ENCODE measurements at places on chromosomes 4 and X.

DNA sequence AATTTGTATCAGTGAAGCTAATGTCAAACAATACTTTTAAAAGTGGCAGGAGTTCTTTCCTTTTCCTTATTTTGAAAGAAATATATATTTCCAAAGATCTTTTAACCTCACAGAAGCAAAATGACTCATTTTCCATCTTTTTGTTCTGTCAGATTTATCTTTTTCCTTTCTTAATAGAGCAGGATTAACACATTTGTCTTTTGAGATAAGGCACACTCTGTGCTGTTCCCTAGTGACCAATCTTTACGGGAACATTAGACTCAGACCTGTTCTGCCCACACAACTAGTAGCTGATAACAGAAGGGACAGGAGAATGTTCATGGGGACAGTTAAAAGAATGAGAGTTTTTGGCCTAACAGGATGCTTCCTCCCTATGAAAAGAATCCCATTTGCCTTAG is 381.2 kb downstream of the STPG2 start:
- DNase-seq = no peak

GRCh38 chr4:89469516-89469915 is 161.9 kb upstream of the GPRIN3 start:
- no peak for DNase-seq

DNA sequence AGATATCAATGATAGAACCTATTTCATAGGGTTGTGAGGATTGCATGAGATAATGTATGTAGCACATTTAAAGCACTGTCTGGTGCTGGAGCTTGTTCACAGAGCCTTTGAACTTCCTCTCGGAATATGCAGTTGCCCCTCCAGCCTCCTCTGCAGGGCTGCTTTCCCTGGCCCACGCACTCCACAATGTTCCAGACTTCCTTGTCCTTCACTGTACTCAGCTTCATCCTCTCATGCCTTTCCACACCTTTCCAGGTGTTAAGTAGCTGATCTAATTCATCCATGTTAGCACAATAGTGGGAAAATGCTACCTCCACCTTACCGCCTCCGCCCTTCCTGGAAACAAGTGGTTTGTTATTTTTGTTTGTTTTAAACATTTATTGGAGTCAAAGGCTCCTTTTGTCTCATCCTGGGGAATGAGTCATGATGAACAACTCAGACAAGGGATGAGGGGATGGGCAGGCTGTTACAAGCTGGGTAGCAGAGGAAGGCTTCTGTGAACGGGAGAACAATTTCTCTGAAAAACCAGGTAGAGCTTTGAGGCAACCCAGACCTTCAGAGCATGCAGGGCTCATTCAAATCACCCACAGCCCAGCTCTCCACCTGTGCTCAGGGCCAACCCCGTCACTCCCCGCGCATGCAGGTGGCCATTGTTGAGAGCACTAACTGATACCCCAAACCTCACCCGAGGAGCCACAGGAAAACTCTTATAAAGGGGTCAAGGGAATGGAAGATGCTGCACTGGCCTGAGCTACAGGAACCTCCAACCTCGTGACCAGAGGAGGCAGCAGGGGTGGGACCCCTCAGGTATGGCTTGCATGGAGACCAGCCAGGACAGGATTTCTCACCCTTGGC is 84.9 kb upstream of the TBL1X start:
- no peak for DNase-seq

GRCh38 chrX:153408221-153408721 is 3.0 kb upstream of the ZFP92 start:
- DNase-seq = no peak

DNA sequence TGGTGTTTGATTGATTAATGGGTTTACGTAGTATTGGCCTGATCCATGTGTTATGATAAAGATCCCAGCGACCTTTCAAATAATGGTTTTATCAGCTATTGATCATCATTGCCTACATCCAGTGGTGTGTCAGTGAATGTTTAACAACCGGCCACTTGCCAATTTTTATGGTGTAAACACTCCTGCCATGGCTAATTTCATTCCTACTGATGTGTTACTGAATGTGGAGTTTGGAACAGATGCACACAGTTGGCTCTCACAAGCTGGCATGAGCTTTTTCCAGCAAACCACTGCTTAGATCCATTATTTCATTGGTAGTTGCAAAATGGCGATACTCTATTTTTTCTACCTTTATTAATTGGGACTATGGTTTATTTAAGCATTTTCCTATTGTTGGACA is 139.9 kb downstream of the REPS2 start:
- DNase-seq = no peak

- no peak for DNase-seq
Observed at GRCh38 chr4:110132816-110133719, 65.3 kb downstream of the ELOVL6 start.

- no peak for DNase-seq
Observed at GRCh38 chrX:23670528-23670927, 3.2 kb downstream of the PRDX4 start.

- DNase-seq = no peak
Observed at GRCh38 chr4:136784326-136784725, 748.0 kb downstream of the PCDH18 start.

DNA sequence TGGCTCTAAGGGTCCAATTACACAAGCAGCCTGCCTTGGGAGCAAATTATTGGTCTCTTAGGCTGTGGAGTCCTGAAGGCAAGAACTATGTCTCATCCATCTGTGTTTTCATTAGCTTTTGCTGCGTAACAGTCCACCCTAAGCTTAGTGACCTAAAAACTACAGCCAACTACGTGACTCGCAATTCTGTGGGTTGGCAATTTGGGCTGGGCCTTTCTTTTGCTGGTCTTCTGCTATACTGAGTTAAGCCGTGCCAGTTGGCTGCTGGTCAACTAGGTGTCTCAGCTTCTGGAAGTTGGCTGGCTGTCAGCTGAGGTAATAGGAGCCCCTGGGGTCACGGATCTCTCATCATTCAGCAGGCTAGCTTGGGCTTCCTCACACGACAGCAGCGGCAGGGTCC is 205.6 kb upstream of the S100G start:
- DNase-seq = no peak

DNA sequence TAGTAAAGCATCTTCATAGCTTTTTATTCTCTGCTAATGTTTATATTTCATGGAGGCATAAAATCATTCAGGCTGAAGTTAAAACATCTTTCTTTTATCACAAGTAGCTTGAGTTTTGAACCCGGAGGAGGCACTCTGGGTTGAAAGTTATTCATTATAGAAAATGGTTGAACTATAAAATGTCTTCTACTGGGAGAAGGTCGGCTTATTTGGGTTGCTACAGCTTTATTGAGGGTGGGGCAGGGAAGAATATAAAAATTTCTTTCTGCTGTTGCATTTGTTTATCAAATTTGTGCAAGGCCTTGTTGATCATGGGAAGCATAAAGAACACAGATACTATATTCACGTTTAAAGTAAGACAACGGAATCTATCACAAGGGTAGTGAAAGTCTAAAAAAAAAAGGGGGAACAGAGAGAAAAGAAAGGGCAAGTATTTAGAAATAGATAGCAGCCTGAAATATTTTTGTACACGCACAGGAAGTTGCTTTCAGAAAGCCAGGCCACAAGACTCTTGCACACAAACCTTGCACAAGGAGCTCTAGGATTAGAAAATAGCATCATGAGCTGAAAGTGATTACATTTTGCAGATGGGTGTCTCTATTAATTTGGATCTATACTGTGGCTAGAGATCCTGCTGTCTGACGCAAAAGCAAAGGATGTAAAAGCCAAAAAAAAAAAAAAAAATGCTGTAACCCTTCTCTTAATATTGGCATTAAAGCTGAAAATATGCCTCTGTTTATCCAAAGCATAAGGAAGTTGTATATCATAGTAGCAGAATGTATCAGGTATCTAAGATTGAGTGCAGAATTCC is 37.2 kb upstream of the FAM9C start:
- no peak for DNase-seq

DNA sequence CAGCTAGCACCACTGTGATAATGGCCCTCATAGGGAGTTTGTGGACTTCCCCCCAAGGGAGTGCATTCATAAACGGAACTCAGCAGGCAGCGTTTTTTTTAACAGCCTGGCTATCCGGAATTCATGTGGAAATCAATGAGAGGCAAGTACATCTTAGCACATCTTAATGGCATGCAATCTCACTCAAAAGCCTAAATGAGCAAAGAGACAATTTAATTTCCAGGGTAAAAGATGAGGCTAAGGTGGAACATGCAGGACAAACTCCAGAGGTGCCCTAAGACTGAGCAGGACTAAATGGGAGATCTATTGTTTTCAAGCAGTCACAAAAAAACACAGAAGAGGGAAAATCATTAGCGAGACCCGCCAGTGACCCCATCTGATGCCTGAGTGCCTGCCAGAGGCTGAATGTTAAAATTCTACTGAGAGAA is 243.5 kb upstream of the KCNIP4 start:
- no peak for DNase-seq

GRCh38 chrX:152619897-152620296 is 17.8 kb upstream of the GABRQ start:
- DNase-seq = no peak

DNA sequence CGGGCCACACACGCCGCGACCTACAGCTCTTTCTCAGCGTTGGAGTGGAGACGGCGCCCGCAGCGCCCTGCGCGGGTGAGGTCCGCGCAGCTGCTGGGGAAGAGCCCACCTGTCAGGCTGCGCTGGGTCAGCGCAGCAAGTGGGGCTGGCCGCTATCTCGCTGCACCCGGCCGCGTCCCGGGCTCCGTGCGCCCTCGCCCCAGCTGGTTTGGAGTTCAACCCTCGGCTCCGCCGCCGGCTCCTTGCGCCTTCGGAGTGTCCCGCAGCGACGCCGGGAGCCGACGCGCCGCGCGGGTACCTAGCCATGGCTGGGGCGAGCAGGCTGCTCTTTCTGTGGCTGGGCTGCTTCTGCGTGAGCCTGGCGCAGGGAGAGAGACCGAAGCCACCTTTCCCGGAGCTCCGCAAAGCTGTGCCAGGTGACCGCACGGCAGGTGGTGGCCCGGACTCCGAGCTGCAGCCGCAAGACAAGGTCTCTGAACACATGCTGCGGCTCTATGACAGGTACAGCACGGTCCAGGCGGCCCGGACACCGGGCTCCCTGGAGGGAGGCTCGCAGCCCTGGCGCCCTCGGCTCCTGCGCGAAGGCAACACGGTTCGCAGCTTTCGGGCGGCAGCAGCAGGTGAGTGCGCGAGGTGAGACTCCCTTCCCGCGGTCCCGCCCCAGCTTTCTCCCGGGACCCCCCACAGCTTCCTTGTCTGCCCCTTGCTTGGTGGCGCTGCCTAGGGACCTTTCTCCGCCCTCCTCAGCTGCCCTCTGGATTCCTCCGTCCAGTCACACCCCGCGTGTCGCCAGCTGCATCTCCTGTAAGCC is 678 bp downstream of the BMP3 start:
- DNase-seq = no peak

DNA sequence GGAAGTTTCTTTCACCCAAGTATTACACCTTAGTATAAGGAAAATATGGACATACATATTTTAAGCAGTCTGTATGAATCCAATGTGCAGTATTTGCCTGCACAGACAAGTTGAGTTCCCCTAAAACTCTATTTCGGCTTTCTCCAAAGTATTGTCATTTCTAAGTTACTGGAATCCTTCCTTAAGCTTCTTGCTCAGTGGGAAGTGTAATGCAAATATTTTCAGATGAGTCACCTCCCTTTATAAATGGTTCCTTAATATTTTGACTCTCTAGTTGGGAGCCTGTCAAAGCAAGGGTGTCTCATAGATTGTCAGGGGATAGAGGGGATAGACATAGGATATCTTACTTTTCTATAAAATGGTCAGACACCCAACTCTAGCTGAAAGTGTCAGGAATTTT is 178.6 kb downstream of the NAA11 start:
- no peak for DNase-seq

- no peak for DNase-seq
Observed at GRCh38 chr4:86034616-86035015, 325.2 kb downstream of the MAPK10 start.

DNA sequence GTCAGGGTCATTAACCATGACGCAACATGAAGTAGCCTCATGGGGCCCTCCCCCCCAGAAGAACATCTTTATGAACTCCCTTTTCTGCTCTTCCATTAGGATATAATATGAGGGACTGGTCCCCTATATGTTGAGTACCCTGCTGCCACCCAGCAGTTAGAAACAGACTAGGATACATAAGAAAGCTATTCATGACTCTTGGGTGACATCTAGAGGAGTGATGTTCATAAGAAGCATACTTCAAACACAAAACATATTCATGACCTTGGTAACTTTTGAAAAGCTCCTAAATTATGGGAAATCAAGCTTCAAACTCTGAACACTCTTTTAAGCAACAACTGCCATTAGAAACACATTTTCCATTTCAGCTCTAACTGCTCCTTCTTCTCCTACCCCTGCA is 155.2 kb upstream of the SPIN4 start:
- DNase-seq = no peak

GRCh38 chr4:28238876-28239275 is 1378.2 kb downstream of the STIM2 start:
- no peak for DNase-seq

DNA sequence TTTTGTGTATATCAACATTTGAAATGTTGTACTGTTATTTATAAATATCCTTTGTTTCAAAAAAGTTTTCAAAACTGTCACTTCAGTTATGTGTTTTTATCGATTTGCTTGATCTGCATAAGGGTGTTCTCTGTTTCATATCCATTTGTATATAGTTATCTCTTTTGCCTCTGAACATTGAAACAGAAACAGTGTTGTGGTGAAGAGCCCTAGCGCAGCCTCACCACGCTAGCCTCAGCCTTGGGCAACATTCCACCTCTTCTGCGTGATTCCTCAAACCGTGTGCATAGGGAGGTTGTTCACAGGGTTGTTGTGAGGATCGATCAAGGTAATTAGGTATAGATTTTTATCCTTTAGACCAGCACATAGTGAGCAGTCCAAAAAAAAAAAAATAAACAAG is 287.0 kb upstream of the GALNT7 start:
- DNase-seq = no peak

DNA sequence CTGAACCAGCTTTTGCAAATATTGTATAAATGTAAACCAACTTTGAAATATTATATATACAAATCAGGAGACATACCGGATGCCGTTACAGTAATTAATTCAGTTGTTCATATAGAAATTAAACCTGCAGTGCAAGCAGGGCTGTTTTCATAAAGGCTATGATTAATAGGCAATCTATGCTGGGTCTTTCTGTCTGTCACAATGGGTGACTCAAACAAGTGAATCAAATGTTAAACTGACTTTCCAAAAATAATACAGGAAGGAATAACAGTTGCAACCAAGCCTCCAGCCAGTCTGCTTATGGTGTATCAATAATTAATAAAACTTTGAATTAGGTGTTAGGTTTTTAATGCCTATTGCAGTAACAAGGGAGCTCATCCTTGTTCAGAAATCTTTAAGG is 43.9 kb downstream of the GABRB1 start:
- no peak for DNase-seq

DNA sequence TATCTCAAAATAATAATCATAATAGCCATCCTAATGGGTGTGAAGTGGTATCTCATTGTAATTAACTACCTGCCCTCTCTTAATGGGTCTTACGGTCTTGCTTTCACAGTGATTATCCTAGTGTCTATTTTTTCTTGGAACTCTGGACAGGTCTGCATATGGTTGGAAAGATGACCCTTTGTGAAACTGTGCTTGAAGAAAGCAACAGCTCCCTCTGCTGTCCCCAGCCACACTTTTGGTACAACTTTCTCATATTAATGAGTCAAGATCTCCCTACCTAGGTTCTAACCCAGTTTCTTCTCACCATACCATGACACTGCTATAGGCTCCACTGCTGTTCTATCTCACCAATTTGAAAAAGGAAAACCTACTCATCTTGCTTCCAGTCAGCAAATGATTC is 2.4 kb downstream of the TFDP3 start:
- DNase-seq = no peak

- peak; percentile 28 for DNase-seq
Observed at GRCh38 chr4:109562457-109563239, 2.6 kb downstream of the MCUB start.

- DNase-seq = no peak
Observed at GRCh38 chr4:156931267-156931666, 40.3 kb downstream of the PDGFC start.

GRCh38 chr4:149370785-149371420 is 444.7 kb downstream of the IQCM start:
- peak; percentile 13 for DNase-seq

All from T-helper 2 cell (primary cell).